ENCODE measurements at places on chromosomes 7 and 10. TPM values are rescaled to one million over a fixed set of nuclear protein-coding genes. Genes with fewer than 3 reads are reported as not detected.

The SCIN gene
- 0.90 TPM for total RNA-seq

The TMEM176A gene
- total RNA-seq: 75.4 TPM

The KAZALD1 gene
- total RNA-seq: 5.7 TPM

The STEAP1 gene
- total RNA-seq: 1.9 TPM

The ARHGEF35 gene
- total RNA-seq: 1.2 TPM

The EN2 gene
- total RNA-seq: not detected

The MACC1 gene
- 0.23 TPM for total RNA-seq

The PMPCB gene
- total RNA-seq: 73.3 TPM

The MMD2 gene
- not detected for total RNA-seq

The AGMO gene
- 0.51 TPM for total RNA-seq

The HPSE2 gene
- 0.07 TPM for total RNA-seq

DNA sequence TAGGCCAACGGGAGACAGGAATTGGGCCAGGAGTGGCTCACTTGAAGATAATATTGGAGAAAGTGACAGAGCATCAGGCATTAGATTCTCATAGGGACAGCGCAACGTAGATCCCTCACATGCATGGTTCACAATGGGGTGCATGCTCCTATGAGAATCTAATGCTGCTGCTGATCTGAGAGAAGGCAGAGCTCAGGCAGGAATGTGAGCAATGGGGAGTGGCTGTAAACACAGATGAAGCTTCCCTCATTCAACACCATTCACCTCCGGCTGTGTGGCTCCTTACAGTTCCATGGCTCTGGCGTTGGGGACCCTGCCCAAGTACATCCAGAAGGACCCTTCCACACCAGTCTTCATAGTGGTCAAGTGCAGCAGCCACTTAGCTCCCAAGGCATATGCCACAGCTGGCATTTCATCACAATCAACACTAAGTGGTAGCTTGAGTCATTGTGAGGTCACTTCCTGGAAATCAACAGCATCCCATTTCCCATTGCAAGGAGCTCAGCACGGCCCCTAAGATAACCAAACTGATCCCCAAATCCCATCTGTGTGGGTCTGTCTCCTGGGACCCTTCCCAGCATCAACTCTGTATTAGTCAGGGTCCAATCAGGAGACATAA is 174.5 kb downstream of the TPST1 start:
- DNase-seq: no peak

- no peak for DNase-seq
Measured at GRCh38 chr7:151053096-151053495, 4.6 kb downstream of the CDK5 start.

GRCh38 chr7:129784783-129785684 is 167.7 kb downstream of the UBE2H start:
- no peak for DNase-seq

GRCh38 chr7:129101746-129102145 is 42.8 kb upstream of the TSPAN33 start:
- no peak for DNase-seq

DNA sequence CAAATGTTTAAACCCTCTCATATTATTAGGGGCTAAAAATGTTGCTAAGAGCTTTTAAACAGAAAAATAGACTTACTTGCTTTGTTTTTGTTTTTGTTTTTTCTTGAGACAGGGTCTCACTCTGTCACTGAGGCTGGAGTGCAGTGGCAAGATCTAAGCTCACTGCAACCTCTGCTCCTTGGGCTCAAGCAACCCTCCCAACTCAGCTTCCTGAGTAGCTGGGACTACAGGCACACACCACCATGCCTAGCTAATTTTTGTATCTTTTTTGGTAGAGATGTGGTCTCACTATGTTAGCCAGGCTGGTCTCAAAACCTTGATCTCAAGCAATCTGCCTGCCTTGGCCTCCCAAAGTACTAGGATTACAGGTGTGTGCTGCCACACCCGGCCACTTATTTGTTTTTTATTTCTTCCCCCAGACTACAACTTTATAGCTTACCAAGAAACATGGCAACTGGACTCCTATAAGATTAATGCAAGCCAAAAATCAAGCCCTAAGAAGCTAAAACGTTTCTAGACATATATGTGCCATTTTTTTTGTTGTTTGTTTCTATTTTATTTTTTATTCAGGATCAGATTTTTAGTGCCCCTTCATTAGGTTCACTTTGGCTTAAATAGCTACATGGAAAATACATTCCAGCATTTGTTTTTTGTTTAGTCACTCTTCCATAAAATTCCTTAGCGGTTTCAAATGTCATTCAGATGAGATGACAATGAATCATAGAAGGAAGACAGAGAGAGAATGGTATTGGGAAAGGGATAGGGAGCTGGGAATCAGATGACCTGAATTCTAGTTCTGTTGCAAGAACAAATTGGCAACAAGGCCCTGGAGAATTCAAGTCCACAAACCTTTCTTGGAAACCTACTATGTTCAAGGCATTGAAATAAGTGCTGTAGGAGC is 163.4 kb upstream of the MKLN1 start:
- DNase-seq: no peak

GRCh38 chr10:93261961-93262610 is 188.4 kb downstream of the CYP26A1 start:
- DNase-seq: no peak

DNA sequence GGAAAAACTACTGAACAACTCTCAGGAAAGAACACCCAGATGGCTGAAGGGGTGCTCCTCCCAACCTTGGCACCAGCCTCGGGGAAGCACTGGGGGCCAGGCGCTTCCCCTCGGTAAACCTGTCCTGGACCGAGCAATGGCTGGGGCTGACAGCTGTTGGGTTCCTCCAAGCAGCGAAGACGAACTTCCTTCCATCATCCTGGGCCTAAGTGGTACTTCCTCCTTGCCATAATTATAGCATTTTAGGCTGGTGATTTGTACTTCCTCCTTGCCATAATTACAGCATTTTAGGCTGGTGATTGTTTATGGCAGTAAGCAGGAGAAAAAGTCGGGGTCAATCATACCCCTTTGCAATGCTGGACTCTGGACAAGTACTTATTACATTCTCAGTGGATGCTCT is 69.3 kb downstream of the MYOF start:
- DNase-seq: no peak

DNA sequence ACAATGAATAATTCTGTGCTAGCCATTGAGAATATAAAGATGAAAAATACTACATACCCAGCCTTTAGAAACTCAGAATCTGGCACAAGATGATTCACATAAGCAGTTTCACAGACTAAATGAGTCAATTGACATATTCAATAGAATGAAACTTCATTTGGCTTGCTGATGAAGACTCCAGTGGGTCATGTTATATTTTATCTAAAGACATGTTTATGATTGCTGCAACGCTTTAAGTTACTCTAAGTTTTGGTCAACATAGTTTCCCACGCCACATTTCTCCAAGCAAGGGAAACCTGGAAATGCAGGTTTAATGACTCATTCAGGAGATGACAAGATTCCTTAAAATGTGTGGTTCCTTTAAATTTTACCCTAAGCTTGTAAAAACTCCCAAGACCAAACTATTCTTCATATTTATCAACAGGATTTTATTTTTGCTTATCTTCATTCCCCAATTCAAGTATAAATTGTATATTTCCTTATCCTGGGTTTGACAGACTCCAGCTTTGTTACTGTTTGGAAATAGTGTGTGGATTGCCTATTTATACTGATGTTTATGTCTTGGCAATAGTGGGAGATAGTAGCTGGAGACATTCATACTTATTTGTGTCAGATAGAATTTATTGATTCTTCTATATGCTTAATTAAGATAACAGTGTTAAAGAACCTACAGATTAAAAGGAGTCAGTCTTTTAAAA is 6.6 kb downstream of the SEMA3A start:
- DNase-seq: no peak

- DNase-seq: no peak
Measured at GRCh38 chr7:128458956-128459355, 3.3 kb downstream of the HILPDA start.

GRCh38 chr10:114516356-114516755 is 112.1 kb upstream of the AFAP1L2 start:
- DNase-seq: no peak

- no peak for DNase-seq
Measured at GRCh38 chr7:134313543-134313942, 3.2 kb downstream of the SLC35B4 start.

GRCh38 chr7:116689790-116690259 is 17.8 kb downstream of the MET start:
- no peak for DNase-seq

- no peak for DNase-seq
Measured at GRCh38 chr7:39127058-39127457, 149.3 kb downstream of the POU6F2 start.

DNA sequence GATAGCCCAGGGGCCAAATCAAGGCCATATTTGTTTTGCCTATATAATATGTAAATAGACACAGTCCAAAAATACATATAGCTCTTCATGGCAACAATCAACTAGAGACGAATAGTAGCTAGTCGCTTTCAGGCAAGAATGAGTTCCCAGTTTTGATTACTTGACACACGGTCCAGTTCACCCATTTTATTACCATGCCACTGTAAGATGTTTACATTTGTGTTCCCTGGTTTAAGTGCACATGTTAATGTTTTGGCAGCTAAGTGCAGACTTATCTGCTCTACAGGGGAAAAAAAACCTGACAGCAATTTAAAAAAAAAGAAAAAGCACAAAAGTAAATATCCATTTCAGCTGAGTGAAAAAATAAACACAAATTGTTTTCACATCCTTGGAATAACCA is 213.1 kb downstream of the TPK1 start:
- no peak for DNase-seq

DNA sequence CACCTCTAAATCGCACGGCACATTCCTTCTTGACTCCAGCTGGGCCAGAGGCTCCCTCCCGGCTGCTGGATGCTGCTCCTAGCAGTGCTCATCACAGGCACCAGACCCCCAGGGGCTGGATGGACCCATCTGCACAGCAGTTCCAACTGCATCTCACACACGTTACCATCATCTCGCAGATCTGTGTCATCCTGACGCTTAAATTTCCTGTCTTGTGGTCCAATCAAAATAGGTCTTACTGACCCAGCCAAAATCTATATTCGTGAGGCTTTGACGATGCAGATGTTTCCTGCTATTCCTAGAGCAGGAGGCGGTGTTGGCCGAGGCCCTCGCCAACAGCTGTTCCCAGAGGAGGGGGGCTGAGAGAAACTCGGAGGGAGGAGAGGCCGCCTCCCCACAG is 108.0 kb downstream of the MKI67 start:
- DNase-seq: peak; percentile 64

- DNase-seq: no peak
Measured at GRCh38 chr10:6737080-6737641, 157.1 kb upstream of the PRKCQ start.

DNA sequence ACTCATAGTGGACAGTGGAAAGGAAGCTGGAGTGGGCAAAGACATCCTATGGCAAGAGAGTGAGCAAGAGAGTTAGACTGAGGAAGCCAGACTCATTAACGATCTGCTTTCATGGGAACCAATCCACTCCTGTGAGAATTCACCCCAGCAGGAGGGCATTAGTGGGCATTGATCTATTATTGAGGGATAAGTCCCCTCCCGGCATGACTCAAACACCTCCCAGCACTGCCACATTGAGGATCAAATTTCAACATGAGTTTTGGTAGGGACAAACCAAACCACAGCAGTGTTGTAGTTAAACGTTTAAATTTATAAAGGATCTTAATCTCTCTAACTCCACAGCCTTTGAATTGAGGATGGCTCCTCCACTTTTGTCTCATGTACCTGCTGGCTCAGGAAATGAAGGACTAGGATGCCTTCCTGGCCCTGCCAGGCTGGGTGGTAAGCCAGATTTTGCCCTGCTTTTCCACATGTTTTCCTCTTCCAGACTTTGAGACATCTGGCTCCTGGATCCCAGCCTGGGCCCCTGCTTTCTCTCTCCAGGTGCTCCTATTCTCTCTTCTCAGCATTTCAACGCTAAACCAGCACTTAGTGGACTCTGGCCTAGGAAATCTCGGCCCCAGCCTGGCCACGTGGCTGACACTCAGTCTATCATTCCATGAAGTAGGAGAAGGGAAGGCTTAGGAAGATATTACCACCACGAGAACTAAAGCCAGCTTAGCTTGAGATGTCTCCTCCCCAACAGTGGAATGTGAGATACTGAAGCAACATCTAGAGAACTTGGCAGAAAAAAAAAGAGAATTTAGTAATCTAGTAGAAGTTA is 96.5 kb upstream of the PIP4K2A start:
- no peak for DNase-seq

DNA sequence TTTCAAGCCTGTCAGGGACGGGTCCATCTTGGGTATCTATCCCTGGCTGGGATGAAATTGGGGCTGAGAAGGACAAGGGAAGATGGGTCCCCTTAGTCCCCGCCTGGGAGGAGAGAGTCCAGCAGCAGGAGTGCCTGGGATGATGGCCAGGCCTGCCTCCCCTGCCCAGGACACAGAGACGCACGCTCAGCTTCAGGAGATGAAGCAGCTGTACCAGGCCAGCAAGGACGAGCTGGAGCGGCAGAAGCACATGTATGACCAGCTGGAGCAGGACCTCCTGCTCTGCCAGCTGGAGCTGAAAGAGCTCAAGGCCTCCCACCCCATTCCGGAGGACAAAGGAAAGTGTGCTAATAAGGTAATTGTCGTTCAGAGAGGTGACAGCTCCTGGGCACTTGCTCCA is 15.4 kb downstream of the CCDC136 start:
- DNase-seq: no peak

GRCh38 chr7:79353720-79354468 is 99.6 kb downstream of the MAGI2 start:
- no peak for DNase-seq

DNA sequence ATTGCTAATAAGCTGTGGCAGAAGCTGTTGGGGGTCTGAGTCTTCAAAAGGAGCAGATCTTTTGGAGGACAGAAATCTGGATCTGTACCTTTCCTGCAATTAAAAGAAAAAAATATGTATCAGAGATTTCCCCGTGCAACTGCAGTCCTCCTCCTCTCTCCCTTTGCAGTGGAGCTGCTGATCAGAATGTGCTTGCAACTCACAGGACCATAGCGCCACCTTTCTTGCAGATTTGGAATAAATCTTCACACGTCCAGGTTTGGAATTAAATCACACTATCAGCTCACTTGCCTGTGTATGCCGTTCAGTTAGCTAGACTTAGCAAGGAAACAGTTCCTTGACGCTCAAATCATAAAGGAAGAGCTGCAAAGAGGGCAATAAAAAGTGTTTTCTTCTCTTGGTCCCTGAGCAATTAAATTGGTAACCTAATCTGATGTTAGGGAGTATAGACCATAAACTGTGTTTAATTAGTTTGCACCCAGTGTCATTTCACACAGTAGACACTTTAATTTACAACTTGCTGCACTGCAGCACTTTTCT is 77.4 kb downstream of the PON1 start:
- DNase-seq: peak; percentile 29

- peak; percentile 83 for DNase-seq
Measured at GRCh38 chr7:44767912-44768627, 19.4 kb downstream of the ZMIZ2 start.

DNA sequence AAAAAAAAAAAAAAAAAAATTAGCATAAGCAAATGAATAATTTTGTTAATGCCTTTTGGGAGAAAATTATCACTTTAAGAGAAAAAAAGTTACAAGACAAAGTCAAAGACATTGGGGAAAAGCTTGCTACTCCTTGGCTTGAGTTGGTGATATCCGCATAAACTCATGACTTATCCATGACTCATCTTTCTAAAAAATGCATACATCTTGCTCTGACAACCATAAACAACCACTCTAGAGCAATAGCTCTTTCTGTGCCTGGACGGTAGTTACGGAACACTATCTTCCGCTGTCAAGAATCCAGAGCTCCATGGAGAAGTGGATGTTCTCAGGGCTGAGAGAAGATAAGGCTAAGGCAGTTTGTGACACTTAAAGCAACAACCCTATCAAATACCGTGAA is 281.1 kb upstream of the PFKP start:
- DNase-seq: no peak

GRCh38 chr10:21100871-21101514 is 203.9 kb upstream of the NEBL start:
- no peak for DNase-seq

GRCh38 chr10:7192831-7193361 is 217.9 kb downstream of the SFMBT2 start:
- no peak for DNase-seq
